ENCODE measurements at places on chromosomes 13 and 19. TPM values are rescaled to one million over a fixed set of nuclear protein-coding genes. Genes with fewer than 3 reads are reported as not detected.

Gene ATP8B3
- 4.0 TPM for total RNA-seq

Gene SIGLEC6
- 0.50 TPM for total RNA-seq

Gene DMKN
- 2.3 TPM for total RNA-seq

Gene ZNF431
- total RNA-seq: 25.8 TPM

Gene KMT2B
- 107 TPM for total RNA-seq

Gene GDF15
- 1.5 TPM for total RNA-seq

Gene RUBCNL
- total RNA-seq: 1.4 TPM

Gene SYT5
- not detected for total RNA-seq

Gene TUBB4A
- total RNA-seq: 3.3 TPM

Gene IZUMO1
- not detected for total RNA-seq

Gene KRI1
- total RNA-seq: 79.1 TPM

Gene LILRA5
- not detected for total RNA-seq

Gene ETV2
- 2.1 TPM for total RNA-seq

Gene IGFL2
- total RNA-seq: not detected

Gene CBARP
- total RNA-seq: not detected

Gene ZNF429
- total RNA-seq: 14.6 TPM

Gene PSG2
- not detected for total RNA-seq

Gene SBK2
- total RNA-seq: not detected

Gene C19orf38
- 1.8 TPM for total RNA-seq

Gene ACER1
- total RNA-seq: 0.16 TPM

Gene PALM3
- total RNA-seq: 0.39 TPM

Measured in T-cell (primary cell).